ENCODE measurements at places on chromosomes 5 and 9. TPM values are rescaled to one million over a fixed set of nuclear protein-coding genes. Genes with fewer than 3 reads are reported as not detected.
A peak's percentile ranks its signal among the peaks of the same experiment; 100 is the strongest.

TLX3 gene
- not detected for total RNA-seq

CNOT6 gene
- total RNA-seq = 33.5 TPM

CAMK2A gene
- not detected for total RNA-seq

GKAP1 gene
- 1.8 TPM for total RNA-seq

CDKN2B gene
- 23.3 TPM for total RNA-seq

LPAR1 gene
- total RNA-seq = 120 TPM

GRCh38 chr5:40154194-40154593, 525.5 kb upstream of the PTGER4 start:
- no peak for DNase-seq

GRCh38 chr9:4220346-4220745, 79.5 kb downstream of the GLIS3 start:
- DNase-seq = no peak

GRCh38 chr5:102036927-102037326, 259.2 kb downstream of the SLCO4C1 start:
- no peak for DNase-seq

DNA sequence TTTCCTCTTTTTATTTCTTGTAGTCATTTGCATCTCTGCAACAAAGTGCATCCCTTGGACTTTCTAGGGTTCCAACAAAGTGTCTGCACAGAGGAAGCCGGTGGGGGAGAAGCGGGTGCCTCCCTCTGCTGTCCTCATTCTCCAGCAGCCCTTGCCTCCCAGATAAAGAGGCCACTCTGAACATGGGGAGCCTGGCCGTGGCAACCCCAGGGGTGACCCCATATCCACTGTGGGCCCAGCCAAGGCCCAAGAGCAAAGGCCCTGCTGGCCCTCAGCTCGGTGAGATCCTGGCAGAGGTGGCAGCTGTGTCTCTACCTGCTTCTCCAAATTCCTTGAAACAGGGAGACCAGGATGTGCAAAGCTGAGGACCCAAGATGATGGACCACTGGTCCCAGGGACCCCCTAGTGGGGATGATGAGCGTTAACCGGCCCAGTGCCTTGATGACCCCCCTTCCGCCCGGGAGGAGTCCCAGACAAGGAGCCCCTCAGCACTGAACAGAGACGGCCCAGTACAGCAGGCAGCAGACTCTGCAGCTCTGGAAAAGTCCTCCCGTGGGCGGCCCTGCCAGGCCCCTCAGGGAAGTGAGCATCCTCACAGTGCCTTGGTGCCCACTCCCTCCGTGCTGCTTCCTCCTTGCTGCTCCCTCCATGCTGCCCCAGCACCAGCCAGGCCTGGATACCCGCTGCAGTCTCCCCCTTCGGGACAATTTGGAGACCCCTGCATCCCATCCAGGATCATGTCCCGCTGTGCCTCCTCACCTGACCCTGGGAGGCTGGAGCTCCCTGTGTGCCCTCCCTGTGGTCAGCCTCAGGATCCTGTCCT, 62.5 kb downstream of the MRPL36 start:
- DNase-seq = peak; percentile 83

GRCh38 chr9:92976431-92976830, 29.1 kb downstream of the FGD3 start:
- peak; percentile 78 for DNase-seq

- DNase-seq = no peak
Measured at GRCh38 chr9:137252555-137253506, 1.7 kb downstream of the STPG3 start.

DNA sequence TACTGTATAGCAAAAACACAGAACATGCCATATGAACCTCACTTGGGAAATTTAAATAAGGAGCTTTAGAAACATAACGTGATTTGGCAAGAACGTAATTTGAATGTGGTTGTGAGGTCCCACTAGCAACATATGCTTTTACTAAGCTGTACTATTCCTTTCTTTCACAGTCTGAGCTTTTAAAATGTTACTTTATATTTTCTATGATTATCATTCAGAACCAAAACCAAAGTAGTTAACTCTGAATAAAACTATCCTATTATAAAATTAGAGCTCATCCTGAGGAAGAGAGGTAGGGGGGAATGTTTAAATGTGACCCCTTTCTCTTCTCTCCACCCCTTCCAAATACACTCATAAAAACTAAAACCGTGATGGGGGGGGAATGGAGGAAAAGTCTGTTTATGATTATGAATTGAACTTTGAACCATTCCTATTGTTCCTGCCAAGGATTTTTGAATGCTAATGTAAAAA, 435.7 kb downstream of the NFIB start:
- no peak for DNase-seq

DNA sequence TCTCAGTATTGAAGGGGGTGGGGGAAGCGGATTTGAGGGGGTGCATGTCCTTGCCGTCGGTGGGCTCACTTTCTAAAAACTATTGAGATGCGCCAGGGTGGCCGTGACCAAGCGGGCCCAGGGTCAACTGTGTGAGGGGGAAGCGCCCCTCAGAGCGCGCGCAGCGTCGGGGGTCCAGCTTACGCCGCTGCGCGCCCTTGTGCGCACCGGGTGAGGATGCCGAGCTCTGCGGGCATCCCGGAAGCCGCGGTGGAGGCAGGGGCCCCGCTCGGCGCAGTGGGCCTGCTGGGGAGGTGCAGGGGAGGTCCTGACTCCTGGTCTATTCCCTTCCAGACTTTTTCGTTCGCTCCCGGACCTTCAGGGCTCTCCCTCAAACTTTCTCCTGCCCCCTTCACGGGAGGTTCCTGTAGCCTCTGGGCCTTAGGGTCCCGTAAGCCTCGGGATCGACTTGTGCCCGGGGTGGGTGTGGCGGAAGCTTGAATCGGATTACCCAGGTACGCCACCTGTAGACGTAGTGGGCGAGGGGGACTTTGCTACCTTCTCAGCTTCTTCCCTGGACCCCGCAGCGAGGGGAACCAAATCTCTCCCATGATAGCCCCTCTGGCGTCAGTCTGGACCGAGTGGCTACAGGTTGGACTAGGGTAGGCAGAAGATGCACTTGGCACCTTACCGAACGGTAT, 2.5 kb upstream of the PRDM6 start:
- no peak for DNase-seq

GRCh38 chr9:16527573-16527972, 342.9 kb downstream of the BNC2 start:
- no peak for DNase-seq

DNA sequence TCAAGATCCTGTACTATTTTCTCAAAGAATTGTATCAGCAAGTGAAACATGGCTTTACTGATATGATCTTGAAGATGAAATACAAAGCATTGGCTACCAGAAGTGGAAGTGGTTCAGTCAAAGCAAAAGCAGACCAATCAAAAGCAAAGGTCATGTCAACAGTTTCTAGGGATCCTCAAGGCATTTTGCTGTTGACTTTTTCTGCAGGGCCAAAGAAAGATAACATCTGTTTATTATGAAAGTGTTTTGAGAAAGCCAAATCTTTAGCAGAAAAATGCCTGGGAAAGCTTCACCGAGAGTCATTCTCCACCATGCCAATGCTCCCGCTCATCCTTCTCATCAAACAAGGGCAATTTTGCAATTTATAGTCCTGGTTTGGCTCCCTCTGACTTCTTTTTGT, 90.3 kb upstream of the ACO1 start:
- no peak for DNase-seq

GRCh38 chr5:145347026-145347616, 488.0 kb downstream of the PRELID2 start:
- no peak for DNase-seq

DNA sequence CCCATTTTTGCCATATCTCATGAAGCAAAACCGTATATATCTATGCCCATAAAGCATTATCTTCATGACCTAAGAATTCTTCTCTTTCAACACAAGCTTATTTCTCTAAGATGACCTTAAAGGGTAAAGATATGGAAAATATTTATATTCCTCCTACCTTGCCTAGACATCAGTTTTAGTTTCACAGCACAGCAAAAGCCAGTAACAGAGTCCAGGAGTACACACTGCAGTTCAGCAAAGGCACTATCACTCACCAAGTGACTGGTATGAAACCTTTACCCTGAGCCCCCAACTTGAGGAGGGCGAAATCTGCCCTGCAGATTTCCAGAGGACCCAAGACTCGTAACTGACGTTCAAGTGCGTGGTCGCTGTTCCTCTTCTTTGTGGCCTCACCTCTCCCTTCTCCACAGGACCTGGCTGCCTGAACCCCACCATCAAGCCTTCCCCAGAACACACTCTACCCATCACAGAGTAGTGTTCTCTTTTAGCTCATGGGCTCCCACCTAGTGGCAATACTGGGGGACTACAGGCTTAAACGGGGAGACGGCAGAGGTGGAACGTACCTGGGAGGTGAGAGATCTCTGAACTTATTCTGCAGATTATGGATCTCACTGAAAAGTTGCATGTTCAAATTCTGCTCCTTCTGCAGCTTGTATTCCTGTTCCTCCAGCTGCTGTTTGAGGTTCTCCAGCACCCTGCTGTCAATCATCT, 141.0 kb downstream of the CDK5RAP2 start:
- no peak for DNase-seq

DNA sequence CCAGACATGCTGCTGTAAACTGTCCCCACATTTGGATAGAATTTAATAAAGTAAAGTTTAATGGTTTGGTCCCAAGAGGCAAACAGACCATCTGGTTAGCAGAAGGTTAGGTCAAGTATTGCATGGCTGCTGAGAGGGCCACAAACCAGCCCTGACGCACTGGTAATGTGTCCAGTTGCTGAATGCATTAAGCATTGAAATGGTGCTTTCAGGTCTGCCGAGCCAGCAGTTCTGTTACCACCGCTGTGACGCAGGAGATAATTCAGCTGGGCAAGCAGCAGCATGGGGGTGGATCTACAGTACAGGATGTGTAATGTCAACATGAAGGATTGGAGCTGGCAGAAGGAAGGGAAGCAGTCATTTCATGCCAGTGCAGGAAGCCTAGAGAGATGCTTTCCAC, 16.0 kb downstream of the ZNF462 start:
- no peak for DNase-seq

- DNase-seq = no peak
Measured at GRCh38 chr9:110443866-110444220, 106.2 kb upstream of the TXNDC8 start.

GRCh38 chr5:6686915-6687409, 26.3 kb upstream of the TENT4A start:
- no peak for DNase-seq
